Stimulated activated CD4-positive, alpha-beta T cell treated with anti-CD3 and anti-CD28 coated beads, Interleukin-15, amount 100 ng/mL, for 24 hours (primary cell): ENCODE measurements at places on chromosomes 13 and 19.

GRCh38 chr19:53823380-53824120 lies 564 bp downstream of the NLRP12 start:
- DNase-seq = no peak

DNA sequence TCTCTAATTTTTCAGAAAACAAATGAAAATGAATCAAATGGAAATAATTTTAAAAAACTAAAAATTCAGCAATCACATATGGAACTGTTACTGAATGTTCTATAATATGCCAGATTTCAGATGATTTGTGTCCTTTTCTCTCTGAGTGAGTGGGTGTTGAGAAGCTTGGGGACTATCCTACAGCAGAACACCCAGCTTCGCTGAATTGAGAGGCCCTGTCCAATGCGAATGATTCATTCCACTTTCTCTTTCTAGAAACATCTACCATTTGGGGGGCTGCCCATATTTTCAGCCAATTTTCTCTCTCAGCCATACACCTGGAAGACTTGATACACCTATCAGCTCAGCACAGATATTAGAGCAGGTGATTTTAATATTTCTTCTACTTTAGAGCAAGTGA lies 1666.7 kb downstream of the EFNB2 start:
- DNase-seq = no peak

- DNase-seq = no peak
Observed at GRCh38 chr13:41150058-41150457, 17.5 kb upstream of the KBTBD6 start.

DNA sequence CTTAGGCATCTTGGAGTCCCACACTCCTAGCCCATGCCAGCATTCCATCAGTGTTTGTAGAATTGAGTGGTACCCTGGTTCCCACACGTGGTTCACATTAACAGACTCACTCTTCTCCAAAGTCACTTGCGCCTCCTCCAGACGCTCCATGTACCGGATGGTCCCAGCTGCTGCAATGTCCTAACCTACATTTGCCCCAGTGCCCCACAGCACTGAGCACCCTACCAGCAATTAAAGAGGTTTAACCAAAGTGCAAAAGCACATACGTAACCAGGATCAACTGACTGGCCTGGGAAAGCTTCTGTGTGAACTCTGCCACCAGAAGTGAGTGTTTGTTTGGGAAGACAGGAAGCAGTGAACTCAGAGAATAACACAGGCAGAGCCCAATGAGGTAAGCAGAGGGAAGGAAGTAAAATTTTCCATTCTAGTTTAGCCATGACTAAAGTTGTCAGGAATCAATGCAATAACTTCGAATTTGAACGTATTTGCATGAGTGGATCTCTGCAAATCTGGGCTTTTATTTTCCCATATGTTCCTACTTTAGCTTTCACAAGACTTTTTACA lies 7.3 kb upstream of the MEDAG start:
- peak; percentile 27 for DNase-seq

- no peak for DNase-seq
Observed at GRCh38 chr19:13127811-13128575, 9.9 kb downstream of the NACC1 start.

DNA sequence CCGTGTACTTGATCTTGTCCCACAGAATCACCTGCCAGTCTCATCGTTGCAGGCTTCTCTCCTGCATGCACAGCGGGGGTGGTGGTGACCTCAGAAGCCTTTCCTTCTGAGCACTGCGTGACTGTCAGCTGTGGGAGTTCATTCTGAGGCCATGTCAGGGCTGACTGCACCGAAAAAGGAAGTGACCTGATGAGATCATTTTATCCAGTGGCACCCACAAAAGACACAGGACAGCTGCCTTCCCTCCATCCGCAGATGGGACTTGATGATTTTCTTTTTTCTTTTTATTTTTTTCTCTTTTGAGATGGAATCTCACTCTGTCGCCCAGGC lies 89.7 kb downstream of the RAB20 start:
- peak; percentile 26 for DNase-seq

- peak; percentile 88 for DNase-seq
Observed at GRCh38 chr19:4831304-4831978, at the start of gene TICAM1. TSS of gene TICAM1 (minus strand) at chr19:4831712. CDS start at chr19:4818377, 13,335 bp downstream.

DNA sequence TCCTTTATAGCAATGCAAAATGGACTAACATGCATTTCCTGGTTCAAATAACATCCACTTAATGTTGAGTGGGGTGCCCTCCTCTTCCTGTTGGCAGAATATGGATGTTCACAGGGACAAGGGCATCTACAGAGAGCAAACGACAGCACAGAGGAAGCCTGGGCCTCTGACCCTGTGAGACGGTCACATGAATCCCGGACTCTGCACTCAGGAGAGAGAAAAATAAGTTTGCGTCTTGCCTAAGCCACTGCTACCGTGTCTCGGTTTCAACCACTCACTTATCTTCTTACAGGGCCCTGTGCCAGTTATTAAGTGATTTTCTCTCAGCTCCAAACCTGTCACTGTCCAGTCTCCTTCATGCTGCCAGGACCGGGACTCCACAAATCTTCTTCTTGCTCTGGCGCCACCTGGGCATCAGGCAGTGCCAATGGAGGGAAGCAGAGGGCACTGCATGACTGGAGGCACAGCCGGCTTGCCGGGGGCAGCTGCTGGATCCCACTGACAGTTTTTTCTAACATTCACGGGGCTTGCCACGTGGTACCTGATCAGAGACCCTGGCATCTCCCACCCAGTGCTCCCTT lies 11.8 kb downstream of the LIG1 start:
- no peak for DNase-seq

DNA sequence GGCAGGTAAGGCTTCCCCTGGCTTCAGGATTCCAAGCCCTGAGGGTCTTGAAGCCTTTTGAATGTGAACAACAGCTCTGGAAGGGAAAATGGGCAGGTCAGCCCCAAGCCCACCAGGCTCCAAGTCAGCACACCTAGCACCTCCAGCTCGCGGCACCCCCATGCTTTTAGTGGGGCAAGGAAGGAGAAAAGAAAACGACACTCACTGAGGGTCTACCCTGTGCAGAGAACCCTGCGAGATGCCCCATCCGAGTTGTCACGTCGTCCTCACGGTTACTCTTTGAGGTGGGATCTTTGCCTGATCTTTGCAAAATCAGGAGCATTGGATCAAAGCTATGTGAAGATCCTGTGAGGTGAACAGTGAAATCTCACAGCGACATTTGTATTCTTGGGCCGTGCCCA lies 5.7 kb upstream of the F10 start:
- DNase-seq = no peak

DNA sequence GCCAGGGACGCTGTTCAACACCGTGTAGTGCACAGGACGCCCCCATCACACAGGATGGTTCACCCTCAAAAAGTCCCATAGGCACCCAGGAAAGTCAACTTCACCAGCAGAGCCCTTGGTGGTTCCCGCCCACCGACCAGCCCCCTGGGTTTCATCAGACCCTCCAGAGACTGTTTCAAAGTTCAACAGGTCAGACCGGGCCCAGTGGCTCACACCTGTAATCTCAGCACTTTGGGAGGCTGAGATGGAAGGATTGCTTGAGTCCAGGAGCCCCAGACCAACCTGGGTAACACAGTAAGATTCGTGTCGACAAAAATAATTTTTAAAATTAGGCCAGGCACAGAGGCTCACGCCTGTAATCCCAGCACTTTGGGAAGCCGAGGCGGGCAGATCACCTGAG lies 61.0 kb downstream of the MYO9B start:
- no peak for DNase-seq

GRCh38 chr13:110581506-110582185 lies 20.1 kb upstream of the RAB20 start:
- DNase-seq = no peak

- DNase-seq = no peak
Observed at GRCh38 chr19:48819366-48819816, 8.6 kb upstream of the BCAT2 start.

DNA sequence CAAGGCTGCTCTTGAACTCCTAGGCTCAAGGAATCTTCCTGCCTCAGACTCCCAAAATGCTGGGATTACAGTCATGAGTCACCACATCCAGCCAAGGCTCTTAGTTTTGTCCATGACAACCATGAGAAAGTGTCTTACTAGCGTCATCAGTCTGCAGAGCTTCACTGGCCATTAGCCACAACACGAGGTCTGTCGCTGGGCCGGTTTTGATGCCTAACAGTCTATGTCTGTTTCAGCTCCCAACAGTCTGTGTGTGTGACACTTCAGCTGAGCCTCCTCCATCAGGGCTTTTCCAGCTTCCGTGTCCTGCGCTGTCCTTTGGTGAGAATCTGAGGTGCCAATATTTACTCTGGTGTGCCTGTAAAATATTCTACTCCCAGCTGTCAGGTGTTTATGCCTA lies 47.6 kb downstream of the CEP89 start:
- DNase-seq = no peak

- no peak for DNase-seq
Observed at GRCh38 chr13:97268772-97269171, 46.6 kb downstream of the MBNL2 start.

- no peak for DNase-seq
Observed at GRCh38 chr13:112181336-112182067, 114.6 kb downstream of the SOX1 start.

GRCh38 chr19:18683958-18684641 lies 620 bp downstream of the CRTC1 start:
- DNase-seq = no peak

DNA sequence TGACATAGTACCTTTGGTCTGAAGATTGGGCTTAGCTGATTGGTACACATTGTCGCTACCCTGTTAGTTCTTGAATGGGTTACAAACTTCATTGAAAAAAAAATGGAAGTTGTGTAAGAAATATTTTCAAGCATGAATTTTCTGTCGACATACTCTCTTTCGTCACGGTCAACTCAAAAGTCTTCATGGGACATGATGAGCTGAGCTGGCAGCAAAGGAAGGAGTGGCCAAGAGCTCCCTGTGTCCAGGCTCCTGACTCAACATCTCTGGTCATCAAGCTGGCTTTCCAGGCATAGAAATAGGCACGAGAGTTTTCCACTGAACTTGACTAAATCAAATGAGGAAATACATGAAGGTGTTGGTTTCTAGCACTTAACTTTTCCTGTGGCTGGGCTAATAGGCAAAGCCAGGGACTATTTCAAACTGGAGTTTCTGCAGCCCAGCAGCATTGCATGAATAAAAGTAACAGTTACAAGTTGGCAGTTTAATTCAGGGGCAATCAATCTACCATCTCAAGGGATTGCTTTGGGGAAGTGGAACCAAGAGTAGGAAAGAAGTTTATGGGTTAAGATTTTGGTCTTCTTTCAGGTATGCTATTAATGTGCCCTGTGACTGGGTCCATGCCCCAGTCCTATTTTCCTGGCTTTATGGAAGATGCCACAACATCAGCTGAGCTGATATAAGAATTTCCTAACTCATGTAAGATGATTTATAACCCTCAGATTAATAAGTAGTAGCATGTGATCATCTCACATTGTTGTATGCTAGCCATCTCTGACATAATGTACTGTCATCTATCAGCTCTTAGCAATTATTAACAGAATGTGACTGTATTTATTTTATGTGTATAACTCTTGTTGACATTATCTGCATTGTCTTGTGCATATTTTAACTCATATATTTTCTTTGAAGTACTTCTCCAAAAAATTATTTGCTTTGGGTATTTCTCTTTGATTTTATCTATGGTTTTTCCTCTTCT lies 385.8 kb downstream of the DLEU7 start:
- no peak for DNase-seq

DNA sequence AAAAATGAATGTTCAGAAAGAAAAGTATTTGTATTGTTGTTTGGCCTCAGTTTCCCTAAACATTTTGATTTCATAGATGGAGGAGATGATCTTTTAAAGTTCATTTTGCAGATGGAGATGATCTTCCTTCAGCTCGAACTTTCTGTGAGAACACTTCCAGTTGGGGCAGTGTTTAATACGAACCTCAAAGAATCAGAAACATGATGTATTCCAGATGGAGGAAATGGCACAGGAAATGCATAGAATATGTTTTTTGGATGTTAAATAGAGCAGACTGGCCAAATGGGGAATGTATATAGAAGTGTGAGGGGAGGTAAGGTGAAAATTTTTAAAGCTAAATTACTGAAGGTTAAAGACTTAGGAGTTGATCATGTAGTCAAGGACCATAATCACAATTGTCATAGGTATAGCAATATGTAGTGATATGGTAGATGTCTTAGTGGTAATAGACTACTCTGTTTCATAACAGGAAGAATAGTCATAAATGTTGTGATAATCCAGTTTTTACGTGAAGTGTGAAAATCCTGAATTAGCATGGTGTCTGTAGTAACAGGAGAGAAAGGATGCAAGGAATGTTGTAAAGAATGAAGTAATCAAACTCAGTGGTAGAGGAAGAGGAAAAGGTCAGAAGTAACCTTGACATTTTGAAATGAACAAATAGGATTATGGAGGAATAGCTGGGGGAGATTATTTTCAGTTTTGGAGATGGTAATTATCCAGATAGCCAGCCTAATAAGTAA lies 5.1 kb downstream of the RAP2A start:
- DNase-seq = no peak

DNA sequence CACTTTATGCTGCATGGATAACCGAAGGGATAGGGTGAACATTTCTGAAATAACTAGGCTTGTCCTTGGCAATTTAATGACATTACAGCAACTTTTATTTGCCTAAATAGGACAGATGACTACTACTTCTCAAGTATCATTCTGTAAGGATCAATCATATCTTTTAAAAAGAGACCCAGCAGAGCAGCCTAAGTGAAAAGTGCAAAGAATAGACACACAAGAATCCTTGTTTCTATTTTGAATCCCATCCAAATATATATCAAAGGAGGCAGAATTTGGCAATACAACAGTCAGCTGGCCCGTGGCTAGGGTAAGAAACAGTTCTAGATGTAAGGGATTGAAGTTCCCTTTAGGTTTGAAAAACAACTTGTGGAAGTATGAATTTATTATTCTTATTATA lies 6.9 kb downstream of the THSD1 start:
- DNase-seq = no peak

DNA sequence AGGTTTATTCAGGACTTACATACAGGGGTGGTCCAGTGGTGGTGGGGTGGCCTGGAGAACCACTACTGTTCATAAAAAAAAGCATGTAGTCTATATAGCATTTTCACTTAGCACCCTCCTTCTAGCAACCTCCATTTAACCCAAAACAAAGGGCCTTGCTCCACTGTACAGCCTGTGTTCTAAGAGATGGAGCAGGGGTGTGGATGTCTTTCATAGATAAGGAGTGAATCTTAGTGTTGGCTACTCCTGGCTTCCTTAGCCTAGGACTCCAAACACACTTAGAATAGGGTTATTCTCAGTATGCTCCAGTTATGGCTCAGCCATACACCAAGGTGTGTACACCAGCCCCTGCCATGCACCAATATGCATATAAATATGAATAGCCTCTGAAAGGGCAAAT lies 95.2 kb downstream of the ELF1 start:
- no peak for DNase-seq

GRCh38 chr13:110841846-110842245 lies 73.0 kb downstream of the ANKRD10 start:
- no peak for DNase-seq

DNA sequence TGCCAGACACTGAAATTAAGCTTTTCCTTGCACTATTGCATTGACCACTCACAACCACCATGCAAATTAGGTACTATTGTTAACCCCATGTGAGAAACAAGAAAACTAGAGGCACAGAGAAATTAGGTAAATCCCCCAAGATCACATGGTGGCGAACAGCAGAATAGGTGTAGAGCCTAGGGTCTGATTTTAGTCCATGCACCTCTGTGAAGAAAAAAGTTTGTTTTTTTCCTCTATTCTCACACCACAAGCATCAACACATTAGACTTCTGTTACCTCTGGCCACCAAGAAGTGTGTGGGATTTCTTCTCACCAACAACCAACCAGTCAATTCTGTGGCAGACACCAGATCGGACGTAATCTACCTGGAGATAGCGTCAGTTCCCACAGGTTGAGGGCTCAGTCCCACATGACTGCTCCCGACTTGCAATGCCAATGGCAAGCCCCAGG lies 391.9 kb downstream of the COG6 start:
- DNase-seq = no peak

- no peak for DNase-seq
Observed at GRCh38 chr13:109719962-109720646, 66.3 kb downstream of the IRS2 start.
